Fibroblast of skin of left biceps (primary cell): ENCODE measurements at places on chromosomes 12 and 14.
A peak's percentile ranks its signal among the peaks of the same experiment; 100 is the strongest.

DNA sequence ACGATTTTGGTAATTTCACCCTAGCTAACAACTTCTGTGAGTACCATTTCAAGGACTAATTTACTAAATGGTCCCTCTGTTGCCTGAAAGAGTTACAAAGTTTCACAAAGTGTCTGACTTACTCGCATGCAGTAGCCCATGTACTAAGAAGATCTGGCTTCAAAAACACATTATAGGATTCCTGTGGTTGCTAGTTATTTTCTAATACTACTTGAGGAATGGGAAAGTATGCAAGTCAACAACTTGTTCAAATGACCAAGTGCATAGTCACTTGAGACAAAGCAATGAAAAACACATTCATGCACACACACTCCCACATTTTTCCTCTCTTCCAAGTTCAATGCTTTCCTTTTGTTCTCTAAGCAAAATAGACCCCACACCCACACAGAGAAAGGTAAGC, 219.7 kb upstream of the TMPO start:
- peak; percentile 5 for DNase-seq

DNA sequence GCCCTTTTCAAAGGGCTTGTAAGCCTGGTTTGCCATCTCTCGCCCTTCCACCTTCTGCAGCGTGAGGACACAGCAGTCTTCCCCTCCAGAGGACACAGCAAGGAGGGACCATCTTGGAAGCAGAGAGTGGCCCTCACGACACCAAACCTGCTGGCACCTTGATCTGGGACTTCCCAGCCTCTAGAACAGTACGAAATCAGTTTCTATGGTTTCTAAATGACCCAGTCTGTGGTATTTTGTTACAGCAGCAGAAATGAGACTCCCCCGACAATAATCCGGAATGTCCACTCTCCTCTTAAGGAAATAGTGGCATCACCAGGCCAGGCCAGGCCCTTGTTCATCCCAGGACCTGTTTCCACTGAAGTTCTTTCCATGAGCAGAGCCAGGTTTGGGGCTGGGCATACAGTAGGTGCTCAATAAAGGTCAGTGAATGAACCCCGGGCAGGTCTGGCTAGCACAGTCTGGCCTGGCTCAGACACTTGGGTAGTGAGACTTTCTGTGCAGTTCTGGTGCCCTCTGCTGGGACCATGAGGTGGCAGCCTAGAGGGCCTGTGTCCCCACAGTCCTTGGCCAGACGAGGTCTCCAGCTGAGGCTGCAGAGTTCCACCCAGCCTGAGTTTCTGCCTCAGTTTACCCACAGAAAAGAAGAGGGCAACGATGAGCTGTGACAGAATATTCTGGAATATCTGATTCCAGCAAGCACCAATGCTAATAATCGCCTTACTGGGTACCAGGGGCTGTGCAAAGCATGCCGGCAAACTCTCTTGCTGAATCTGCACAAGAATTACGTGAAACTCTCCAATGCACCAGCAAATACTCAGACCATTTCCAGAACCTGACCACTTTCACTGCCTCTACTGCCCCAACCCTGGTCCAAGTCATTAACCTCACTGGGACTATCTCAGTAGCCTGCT, 14.0 kb downstream of the ABCB9 start:
- DNase-seq, result no peak

- no peak for DNase-seq
Measured at GRCh38 chr12:106081606-106082005, 57.1 kb downstream of the NUAK1 start.

- no peak for DNase-seq
Measured at GRCh38 chr12:52268212-52268611, 6.2 kb upstream of the KRT86 start.

GRCh38 chr14:32350020-32350419, 20.9 kb downstream of the AKAP6 start:
- no peak for DNase-seq

GRCh38 chr12:78641837-78642423, 222.6 kb upstream of the SYT1 start:
- no peak for DNase-seq

DNA sequence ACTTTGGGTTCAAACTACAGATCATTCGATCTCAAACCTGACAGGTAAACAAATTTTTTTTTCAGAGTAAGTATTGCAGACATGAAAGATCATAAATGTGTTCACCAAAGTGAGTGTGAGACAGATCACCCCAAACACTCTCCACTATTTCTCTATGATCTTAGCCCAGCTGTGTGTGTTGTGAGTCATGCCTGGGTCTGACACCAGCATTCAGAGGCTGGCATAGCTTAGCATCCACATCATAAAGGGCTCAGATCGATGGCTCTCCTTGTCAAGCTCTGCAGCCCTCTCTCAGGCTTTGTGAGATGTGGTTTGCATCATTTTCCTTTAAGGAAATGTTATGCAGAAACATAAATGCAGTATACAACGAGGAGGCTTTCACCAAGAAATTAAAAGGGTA, 164.9 kb downstream of the ETV6 start:
- DNase-seq, result peak; percentile 33

DNA sequence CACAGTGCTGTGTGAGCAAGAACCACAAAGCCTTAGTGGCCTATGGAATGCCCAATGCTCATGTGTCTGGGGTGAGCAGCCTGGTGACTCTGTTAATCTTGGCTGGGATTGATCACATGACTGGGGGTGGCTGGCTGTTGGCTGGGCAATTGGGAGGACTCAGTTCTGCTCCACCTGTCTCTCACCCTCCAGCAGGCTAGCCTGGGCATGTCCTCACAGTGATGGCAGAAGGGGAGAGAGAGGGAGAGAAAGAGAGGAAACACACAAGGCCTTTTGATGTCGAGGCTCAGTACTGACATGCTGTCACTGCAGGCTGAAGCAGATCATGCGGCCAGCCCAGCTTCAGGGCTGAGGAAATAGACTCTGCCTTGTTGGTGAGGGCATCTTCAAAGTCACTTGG, 136.8 kb downstream of the TBX5 start:
- no peak for DNase-seq

GRCh38 chr12:84843593-84844144, 68.9 kb downstream of the SLC6A15 start:
- no peak for DNase-seq

- peak; percentile 57 for DNase-seq
Measured at GRCh38 chr14:26729851-26730250, 132.0 kb upstream of the NOVA1 start.

DNA sequence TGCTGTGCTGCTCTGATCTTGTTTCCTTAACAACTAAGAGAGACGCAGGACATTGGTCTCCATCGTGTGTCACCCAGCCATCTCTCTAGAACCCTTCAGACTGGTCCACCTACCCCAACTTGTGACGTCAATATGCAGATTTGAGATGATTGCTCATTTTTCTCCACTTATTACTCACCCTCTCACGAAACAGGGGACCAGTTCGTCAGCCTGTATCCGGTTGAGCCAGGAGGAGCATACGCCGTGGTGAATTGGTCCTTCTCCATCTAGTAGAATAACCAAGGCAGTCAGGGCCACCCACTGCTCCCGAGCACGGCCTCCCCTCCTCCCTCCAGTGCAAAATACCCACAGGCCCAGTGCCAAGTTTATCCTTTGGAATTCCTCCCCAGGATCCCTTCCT, 36.2 kb upstream of the FBXO21 start:
- DNase-seq, result no peak

GRCh38 chr12:3275171-3276041, 198.2 kb downstream of the TSPAN9 start:
- DNase-seq, result no peak

- no peak for DNase-seq
Measured at GRCh38 chr12:106975993-106976658, 10.8 kb downstream of the MTERF2 start.

DNA sequence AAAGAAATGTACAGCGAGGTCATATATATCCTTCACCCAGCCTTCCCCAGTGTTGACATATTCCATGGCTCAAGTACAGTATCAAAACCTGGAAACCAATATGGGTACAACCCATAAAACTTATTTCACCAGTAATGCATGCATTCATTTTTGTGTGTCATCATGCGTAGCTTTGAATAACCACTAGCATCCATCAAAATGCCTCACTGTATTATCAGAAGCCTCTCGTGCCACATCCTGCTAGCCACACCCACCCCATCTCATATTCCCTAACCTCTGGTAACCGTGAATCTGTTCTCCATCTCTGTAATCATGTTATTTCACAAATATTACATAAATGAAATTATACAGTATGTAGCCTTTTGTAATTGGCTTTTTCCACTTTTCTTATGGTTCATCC, 314.3 kb downstream of the RAD51B start:
- no peak for DNase-seq

- DNase-seq, result no peak
Measured at GRCh38 chr12:80690513-80690912, 16.9 kb upstream of the MYF6 start.

- no peak for DNase-seq
Measured at GRCh38 chr14:64880221-64881121, 764 bp upstream of the SPTB start.

DNA sequence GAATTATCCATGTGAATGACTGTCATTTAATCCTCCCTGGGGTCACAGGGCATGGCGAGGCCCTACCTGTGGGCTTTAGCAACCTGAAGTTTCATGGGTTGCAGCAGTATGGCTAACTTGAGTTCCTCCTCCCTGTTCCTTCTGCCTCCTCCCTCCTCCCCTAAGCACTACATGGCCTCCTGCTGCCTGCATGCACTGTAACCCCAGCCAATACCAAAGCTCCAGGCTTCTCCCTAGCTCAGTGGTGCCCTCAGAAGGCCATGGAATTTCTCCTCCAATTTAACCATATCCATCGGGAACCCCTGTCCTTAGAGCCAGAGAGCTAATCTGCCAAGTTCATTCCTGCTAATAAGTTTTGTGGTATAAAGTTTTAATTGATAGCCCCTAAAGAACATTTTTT, 95.1 kb downstream of the NT5DC3 start:
- DNase-seq, result no peak

GRCh38 chr14:92463141-92463540, 50.4 kb upstream of the RIN3 start:
- DNase-seq, result no peak

DNA sequence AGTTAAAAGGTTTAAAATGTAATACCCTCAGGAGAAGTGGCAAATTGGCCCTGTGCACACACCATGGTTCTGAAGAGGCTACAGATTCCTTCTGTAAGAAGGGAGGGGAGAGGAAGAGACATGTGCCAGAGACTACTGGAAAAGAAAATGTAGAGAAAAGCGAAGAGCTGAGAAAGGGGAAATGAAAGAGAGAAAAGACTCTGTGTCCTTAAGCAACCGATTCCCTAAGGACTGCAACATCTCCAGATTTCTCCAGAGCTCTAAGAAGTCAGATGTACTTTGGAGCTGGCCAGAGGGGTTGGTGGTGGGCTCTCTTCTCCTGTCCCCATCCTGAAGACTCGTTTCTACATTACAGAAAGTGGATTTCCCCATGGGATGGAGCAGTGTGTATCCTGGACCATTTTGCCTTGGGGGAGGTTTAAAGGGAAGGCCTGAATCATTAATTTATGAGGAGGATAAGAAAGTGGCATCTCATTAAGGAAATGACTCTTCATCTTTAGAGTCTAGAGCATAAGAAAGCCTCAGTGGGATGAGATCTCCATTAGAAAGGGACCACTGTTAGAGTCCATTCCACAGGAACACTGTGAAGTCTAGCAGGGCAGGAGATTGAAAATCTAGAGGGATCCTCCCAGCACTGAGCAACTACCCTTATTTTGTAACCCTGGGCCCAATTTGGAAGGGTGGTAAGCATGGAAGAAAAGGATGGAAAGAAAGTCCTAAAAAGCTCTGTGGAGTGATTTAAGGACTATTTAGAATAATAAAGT, 45.5 kb upstream of the FUT8 start:
- DNase-seq, result no peak

GRCh38 chr12:3655328-3655900, 97.5 kb downstream of the CRACR2A start:
- no peak for DNase-seq

- no peak for DNase-seq
Measured at GRCh38 chr14:45112896-45113781, 21.1 kb downstream of the FKBP3 start.

DNA sequence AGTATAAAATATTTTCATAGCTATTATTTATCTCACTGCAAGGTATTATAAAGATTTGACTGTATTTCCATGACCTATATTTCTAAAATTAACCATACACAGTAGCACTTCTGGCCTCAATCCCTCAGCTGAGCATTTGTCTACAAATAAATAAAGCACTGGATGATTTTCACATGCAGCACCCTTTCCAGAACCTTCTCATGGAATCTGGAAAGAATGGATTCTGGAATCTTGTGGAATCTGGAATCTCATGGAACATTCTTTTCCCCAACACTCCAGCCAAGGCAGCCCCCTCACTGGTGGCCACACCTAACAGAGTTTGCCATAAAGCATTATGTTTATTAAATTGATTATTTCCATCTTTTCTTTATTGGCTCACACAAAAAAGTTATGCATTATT, 199.2 kb downstream of the MSRB3 start:
- no peak for DNase-seq

GRCh38 chr12:49487605-49488004, 51.2 kb upstream of the KCNH3 start:
- DNase-seq, result no peak

GRCh38 chr12:2855546-2855945, 1.3 kb downstream of the TEX52 start:
- no peak for DNase-seq

GRCh38 chr14:95431199-95432143, 85.0 kb downstream of the SYNE3 start:
- no peak for DNase-seq
